ENCODE measurements at places on chromosomes 4 and X.

DNA sequence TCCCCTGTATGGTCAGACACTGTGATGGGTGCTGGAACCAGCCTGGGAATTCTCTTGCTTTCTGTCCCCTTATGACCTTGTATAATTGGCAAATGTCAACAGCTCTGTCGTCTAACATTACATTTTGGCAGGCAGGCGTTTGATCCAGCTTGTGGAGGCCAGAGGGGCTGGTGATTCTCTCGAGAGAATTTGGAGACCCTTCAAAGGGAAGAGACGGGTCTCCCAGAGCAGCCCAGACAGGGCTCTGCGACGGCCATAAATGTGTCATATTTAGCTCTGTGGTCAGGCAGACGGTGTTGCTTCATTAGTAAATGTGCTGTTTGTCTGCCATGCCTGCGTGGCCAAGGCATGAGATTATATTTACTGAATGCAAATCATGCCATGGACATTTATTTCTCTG is 68.7 kb downstream of the SORCS2 start:
- no peak for DNase-seq

DNA sequence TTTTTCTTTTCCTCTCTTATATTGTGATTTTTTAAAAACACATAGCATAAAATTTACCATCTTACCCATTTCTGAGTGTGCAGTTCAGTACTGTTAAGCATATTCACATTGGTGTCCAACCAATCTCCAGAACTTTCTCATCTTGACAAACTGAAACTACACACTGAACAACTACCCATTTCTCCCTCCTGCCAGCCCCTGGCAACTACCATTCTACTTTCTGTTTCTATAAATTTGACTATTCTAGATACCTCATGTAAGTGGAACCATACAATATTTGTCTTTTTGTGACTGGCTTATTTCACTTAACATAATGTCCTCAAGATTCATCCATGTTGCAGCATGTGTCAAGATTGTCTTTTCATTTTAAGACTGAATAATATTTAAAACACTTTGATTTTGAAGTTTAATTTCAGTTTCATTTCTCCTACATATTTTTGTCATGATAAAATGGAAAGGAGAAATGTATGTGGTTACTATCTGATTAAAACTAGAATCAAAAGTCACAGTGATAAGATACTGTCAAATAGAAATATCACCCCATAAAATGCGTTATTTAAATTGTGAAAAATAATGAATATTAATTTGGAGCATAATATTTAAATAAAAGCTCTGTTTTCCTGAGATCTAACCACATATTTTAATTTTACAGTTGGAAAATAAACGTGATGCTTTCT is 122.8 kb downstream of the DIPK2B start:
- DNase-seq = no peak

GRCh38 chr4:69147334-69147733 is 51.1 kb downstream of the UGT2B7 start:
- no peak for DNase-seq

GRCh38 chr4:25467843-25468242 is 90.8 kb downstream of the ANAPC4 start:
- DNase-seq = no peak

DNA sequence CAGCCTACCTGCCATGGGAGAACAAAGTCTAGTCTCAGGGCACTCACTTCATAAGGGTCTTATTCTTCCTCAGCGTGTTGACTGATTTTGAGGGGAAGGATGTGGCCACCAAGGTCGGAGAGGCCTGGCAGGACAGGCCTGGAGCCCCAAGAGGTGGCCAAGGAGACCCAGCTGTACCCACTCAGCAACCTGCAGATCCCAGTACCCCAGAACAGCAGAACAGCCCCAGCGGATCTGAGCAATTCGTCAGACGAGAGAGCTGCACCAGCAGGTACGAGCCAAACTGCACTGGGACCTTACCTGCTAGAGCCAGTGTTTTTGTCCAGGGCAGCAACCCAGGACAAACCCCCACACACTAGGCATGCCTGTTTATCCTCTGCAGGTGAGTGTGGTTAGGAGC is 34.3 kb downstream of the PNMA5 start:
- DNase-seq = no peak

DNA sequence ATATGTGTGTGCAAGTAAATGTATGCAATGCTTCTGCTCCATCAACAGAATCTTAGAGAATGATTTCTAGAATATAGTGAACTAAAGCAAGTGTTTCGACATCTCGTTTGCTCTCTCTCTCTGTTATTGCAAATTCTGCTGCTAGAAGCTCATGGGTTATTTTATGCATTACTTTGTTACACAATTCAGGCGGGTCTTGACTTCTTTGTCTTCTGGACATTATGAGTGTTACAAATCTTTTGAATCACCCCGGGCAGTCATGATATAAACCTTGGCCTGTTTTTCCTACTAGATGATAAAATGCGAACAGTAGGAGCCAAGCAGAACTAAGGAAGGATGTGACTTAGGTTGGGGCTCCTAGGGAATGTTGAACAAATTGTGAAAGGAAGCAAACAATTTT is 166.4 kb upstream of the SFRP2 start:
- no peak for DNase-seq

- DNase-seq = no peak
Observed at GRCh38 chr4:111838406-111838930, 306.8 kb upstream of the FAM241A start.

- DNase-seq = peak; percentile 42
Observed at GRCh38 chr4:101621120-101621519, 169.4 kb upstream of the BANK1 start.

GRCh38 chr4:32790803-32791202 is 2070.6 kb downstream of the PCDH7 start:
- DNase-seq = no peak

DNA sequence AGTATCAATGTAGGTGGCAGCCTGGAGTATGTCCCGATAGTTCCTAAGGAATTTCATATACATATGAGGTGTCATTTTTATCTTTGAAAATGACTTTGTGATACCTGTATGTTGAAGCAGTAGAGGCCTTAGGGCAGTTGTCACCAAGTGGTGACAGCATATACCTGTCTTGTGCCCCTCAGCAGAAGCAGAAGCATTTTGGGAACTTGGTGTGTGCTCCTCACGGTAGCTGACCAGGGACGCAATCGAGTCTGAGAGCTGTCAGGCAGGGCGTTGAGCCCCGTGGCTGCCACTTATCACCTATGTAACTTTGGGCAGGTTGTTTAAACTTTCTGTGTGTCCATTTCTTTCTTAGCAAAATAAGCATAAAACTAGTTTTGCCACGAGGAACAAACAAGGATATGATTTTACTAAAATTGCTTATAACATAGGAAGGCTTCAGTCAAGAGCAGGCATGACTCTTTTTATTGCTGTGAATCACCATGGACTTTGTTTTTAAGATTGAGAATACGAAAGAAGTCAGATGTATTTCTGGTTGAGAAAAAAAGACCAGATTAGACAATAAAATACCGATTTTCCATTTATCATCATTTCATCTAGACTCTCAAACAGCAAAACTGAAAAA is 161.5 kb downstream of the CPE start:
- no peak for DNase-seq

GRCh38 chrX:68754406-68754805 is 74.4 kb upstream of the EFNB1 start:
- DNase-seq = no peak

DNA sequence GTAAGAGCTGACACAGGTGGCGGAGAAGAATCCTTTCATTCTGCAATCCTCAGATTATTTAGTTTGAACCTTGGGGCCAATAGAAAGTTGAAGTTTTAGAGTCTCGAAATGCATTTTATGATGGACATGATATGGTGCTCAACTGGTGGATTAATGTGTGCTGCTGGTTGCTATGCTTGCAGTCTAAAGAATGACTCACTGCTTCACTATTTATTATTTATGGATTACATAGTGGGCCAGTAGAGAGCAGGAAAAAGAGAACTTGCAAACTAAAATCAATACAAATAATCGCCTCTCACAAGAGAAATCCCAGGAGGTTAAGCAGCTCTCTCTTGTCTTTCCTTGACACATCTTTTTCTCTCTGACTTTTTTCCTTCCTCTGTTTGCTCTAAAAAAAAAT is 2326.8 kb upstream of the AGA start:
- DNase-seq = no peak

- DNase-seq = peak; percentile 52
Observed at GRCh38 chr4:174119051-174119450, 164.4 kb downstream of the FBXO8 start.

- no peak for DNase-seq
Observed at GRCh38 chrX:21723814-21724213, 34.1 kb downstream of the SMPX start.

DNA sequence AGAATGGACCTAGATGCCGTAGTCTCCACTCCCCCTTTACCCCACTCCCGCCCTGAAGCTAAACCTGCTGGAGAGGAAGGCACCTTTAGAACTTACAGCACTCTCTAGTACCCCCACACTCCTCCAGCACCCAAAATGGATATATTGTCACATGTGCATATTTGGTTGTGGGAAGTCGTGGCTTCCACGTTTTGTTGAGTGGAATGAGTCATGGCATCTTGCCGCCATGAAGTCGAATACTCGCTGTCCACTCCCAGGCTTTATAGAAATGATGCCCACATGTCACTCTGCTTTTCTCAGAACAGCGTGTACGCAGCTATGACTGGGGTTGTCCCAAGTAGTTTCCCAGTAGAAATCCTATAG is 545 bp downstream of the ABCE1 start:
- DNase-seq = peak; percentile 64

DNA sequence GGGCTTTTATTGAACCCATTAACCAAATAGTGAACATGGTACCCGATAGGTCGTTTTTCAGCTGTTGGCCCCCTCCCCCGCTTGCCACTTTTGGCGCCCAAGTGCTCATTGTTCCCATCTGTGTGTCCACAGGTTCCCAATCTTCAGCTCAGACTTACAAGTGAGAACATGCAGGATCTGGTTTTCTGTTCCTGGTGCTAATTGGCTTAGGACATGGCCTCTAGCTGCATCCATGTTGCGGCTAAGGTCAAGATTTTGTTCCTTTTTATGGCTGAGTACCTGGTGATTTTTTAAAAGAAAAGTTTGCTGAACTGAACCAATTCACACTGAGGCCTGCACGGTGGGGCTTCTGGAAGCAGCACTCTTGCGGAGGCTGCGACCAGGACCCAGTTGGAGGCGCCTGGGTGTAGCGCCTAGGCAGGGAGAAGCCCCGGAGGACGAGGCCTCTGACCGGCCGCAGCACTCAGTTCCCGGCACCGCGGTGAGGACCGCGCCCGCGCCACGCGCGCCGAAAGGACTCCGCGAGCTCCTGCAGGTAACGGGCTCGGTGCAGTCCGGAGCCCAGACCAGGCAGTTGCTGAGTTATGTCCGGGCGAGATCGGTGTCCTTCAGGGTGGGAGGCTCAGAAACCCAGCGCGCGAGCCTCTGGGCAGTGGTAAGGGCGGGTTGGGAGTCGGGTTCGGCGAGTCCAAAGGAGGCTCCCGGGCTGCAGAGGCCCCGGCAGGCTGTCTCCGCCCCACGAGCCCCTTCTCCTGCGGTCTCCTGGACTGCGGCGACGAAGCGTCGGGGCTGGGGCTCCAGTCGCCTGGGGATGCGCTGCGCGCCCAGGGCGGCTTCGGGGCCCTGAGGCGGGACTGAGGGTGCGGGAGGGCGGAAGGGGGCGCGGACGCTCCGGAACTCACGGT is 15.8 kb upstream of the SLC25A4 start:
- peak; percentile 13 for DNase-seq

GRCh38 chr4:90027565-90027964 is 99.6 kb upstream of the CCSER1 start:
- no peak for DNase-seq

DNA sequence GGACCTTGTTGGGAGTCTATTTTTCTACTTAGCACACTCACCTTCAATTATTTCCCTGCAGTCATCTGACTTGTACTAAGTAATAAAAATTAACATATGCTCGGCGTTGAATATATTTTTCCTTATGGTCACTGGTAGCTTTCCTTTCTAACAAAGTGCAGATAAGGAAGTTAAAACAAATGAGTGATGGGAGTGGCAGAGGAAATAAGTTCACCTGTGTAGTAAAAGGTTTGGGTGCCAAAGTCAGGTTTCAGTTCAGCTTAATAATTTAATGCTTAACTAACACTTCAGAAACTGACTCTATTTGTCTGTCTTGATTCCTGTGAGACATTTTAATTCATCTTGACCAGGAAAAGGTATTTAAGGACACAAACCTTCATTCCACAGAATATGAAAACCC is 184.4 kb downstream of the PCDH7 start:
- DNase-seq = no peak

GRCh38 chr4:158670975-158671664 is 567 bp downstream of the C4orf46 start:
- DNase-seq = peak; percentile 82

- no peak for DNase-seq
Observed at GRCh38 chr4:52510939-52511565, 148.0 kb downstream of the USP46 start.

DNA sequence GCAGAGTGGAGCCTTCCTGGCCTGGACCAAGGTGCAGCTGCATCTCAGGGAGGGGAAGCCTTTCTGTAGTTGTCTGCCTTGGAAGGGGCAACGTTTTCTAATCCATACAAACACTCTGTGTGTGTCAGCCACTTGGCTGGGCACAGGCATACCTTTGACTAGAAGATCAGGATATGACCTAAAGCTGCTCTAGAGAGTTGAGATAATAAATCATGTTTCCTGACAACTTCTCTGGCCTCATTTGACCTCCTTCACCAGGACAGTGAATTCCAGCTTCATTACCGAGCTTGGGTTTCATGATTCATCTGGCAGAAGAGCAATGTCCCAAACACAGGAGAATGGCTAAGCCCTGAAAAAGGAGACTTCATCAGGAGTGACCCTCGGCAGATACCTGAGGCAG is 89.6 kb upstream of the KIT start:
- peak; percentile 94 for DNase-seq

GRCh38 chr4:31045724-31046318 is 325.7 kb downstream of the PCDH7 start:
- peak; percentile 0 for DNase-seq

GRCh38 chr4:173367285-173367684 is 3.5 kb upstream of the SAP30 start:
- DNase-seq = peak; percentile 7

DNA sequence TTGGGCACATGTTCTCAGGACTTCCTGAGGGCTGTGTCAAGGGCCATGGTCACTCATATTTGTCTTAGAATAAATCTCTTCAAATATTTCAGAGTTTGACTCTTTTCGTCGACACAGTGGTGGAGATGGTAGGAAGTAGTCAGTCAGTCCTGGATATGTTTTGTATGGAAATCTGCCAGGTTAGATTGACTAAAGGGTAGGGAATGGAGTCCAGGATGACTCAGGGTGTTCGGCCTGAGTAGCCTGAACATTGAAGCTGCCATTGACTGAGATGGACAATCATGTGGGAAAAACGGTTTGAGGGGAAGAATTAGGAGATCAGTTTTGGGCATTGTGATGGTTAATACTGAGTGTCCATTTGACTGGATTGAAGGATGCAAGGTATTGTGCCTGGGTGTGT is 177.1 kb upstream of the CENPE start:
- DNase-seq = peak; percentile 85

GRCh38 chr4:90127706-90128345 is 632 bp downstream of the CCSER1 start:
- no peak for DNase-seq

GRCh38 chr4:116702949-116703348 is 382.4 kb downstream of the TRAM1L1 start:
- DNase-seq = no peak

- DNase-seq = no peak
Observed at GRCh38 chrX:6024204-6024603, 204.5 kb downstream of the NLGN4X start.

GRCh38 chr4:168713253-168713652 is 216.4 kb downstream of the PALLD start:
- DNase-seq = no peak

GRCh38 chr4:170051402-170051801 is 25.2 kb upstream of the MFAP3L start:
- no peak for DNase-seq

Measured in EL (cell line).